Ureter (tissue), 1 donor: ENCODE measurements at places on chromosomes 3 and 15.

- no peak for DNase-seq
Observed at GRCh38 chr3:129708328-129708861, 101.9 kb upstream of the PLXND1 start.

GRCh38 chr3:122362026-122362425 lies 21.0 kb downstream of the MIX23 start:
- DNase-seq: no peak

DNA sequence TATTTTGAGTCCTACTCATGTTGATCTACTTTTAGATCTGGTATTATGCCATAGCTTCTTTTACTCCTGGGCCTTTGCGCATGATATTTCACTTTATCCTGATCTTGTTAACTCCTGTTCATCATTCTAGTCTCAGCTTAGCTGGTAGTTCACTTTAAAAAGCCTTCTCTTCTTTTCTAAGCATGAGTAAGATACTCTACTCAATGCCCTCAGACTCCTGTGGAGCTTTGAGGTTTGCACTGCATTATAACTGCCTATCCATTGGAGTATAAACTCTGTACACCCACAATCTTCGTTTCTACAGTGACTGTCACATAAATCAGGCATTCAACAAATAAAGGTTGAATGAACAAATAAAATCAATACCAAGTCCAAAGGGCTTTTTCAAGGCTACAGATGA lies 357.9 kb upstream of the KCNH8 start:
- no peak for DNase-seq

GRCh38 chr15:83582381-83582780 lies 71.5 kb upstream of the ADAMTSL3 start:
- DNase-seq: no peak

DNA sequence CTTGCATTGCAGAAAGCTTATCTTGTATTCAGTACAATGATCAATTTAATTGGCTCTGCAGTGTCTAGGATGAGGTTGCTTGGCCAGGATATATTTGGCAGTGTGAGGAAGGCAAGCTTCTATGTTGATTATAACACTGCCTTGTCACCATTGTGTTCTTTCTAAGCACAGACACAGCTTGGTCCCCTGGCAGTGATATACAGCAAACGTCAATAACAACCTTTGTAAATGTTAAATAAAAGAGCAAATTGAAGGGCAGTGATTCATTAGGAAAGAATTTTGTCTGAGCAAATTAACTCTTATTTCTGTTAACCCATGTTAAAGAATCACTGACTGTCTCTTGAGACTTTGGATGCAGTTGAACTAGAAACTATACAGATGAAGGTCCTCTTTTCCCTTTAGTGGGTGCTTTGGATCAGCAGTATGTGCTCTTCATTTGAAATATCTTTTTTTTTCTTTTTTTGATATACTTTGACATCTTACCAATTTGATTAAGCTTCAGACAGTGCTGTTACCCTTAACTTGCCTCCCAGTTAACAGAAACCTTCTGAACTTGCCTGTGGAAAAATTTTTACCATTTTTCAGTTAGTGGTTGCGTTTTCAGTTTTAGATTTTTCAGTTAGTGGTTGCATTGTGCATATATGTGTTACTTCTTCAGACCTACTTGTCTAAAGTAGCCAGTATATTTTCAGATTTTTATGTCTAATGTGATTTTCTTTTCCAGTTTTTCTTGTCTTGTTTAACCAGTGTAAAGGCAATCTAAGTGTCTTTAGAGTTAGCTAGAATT lies 199.8 kb downstream of the TCF12 start:
- DNase-seq: no peak

DNA sequence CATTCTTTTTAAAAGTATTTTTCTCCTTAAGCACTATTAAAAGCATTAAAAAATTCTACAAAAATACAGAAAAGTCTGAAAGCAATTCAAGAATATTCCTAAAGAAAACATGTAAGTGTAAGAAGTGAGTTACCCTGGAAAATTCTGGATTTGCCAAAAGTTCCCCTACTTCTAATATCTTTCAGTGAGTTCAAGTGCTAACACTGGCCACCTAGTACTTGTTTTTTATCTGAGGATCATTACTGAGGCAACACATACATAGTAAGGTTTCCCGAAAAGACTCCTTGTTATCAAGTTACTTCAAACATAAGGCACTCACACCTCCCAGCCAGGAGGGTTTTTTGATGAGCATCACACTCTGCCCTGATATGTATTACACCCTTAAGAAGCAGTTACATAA lies 158.4 kb downstream of the TIGIT start:
- DNase-seq: no peak
